Stimulated activated CD4-positive, alpha-beta T cell treated with anti-CD3 and anti-CD28 coated beads, Interleukin-4, amount 100 ng/mL, for 1 hour (primary cell): ENCODE measurements at places on chromosomes 4 and X.

GRCh38 chr4:141562649-141563048, 73.7 kb upstream of the IL15 start:
- DNase-seq = no peak

GRCh38 chr4:106687026-106687425, 318.4 kb upstream of the GIMD1 start:
- DNase-seq = no peak

GRCh38 chr4:75821966-75822365, 80.3 kb downstream of the PPEF2 start:
- no peak for DNase-seq

- no peak for DNase-seq
Measured at GRCh38 chrX:13428053-13428786, 108.4 kb upstream of the ATXN3L start.

DNA sequence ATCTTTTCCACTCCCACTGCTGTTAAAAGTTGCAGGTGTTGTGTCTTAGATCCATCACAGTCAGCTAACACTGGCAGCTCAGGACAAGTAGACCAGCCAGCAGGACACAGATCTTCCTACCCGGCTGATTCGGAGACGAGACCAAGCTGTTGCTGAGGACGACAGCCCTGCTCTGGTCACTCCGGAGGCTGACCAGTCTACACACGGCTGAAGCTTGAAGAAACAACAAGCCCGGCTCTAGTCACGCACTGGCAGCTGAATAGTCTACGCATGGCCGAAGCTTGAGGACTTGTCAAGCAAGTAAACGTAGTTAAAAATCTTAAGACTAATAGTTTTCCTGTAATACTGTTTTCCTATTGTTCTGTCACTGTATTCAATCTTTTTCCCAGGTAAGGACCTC, 1.8 kb downstream of the ACOX3 start:
- DNase-seq = no peak

GRCh38 chr4:92210906-92211305, 92.9 kb upstream of the GRID2 start:
- DNase-seq = no peak

GRCh38 chrX:14398725-14399124, 130.6 kb upstream of the GLRA2 start:
- no peak for DNase-seq

DNA sequence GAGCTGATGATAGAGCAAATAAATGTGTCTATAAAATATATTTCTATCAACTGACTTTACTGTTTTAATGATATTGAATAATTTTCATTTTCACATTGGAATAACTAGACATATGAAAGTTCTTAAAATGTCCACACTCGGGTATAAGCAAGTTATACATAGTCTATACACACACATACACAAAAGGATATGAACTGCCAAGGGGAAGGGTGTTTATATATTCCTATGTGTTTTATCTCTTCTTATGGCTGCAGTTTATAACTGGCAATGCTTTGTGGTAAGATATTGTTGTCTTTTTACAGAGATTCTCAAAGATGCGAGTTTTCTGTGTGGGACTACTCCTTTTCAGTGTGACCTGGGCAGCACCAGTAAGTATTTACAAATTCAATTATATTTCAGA, 1.6 kb downstream of the MEPE start:
- no peak for DNase-seq

- no peak for DNase-seq
Measured at GRCh38 chr4:109079201-109079600, 223.3 kb downstream of the COL25A1 start.

- DNase-seq = no peak
Measured at GRCh38 chrX:106281383-106281782, 113.3 kb downstream of the PWWP3B start.

DNA sequence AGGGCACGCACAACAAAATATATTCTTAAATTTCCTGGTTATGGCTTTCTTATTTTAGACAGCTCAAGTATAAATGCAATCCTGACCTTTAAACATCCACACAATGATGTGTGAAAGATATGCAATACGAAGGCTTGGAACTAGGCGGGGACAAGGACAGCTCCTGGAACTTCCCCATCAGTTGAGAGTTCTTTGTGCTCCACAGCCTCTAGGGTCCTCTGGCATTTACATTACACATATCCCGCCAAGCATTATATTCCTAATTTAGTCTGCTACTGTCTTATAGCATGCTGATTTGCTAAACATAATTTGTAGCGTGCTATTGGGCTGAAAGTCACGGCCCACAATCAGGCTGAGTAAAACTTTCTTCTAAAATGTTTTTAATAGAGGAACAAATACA, 74.4 kb downstream of the FTHL17 start:
- DNase-seq = no peak

GRCh38 chr4:160316036-160316435, 1213.2 kb downstream of the RAPGEF2 start:
- DNase-seq = no peak

GRCh38 chr4:54172156-54172555, 56.9 kb upstream of the PDGFRA start:
- no peak for DNase-seq

DNA sequence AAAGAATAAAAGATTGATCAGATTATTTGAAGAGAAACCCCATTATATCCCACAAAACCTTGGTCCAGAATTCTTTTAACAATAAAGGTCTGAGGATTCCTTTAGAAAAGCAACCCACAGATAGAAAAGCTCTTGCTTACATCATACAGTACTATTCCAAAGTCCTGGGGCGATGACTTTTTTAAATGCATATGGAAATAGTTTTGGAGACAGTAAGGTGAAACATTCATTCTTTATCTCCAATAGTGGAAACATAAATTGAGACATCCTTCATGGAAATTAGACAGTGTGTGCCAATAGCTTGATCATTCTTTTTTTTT, 85.7 kb upstream of the UCP1 start:
- DNase-seq = no peak

DNA sequence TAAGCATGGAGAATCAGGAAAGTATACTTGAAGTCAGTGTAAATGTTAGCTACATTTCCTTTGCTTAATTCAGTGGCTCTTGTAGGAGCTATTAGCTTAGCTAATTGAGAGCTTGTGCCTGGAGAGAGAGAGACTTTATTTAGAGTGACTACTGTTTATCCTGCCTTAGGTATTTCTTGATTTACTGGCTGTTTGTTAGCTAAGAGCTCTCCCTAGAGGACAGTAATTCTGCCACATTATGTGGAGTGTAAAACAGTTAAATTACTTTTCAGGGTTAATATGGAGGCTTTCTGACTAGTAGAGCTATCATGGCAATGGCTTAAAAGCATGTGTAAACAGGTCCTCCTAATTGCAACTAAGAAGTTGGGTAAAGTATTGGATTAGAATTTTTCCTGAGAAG, 306.5 kb upstream of the TECRL start:
- no peak for DNase-seq

DNA sequence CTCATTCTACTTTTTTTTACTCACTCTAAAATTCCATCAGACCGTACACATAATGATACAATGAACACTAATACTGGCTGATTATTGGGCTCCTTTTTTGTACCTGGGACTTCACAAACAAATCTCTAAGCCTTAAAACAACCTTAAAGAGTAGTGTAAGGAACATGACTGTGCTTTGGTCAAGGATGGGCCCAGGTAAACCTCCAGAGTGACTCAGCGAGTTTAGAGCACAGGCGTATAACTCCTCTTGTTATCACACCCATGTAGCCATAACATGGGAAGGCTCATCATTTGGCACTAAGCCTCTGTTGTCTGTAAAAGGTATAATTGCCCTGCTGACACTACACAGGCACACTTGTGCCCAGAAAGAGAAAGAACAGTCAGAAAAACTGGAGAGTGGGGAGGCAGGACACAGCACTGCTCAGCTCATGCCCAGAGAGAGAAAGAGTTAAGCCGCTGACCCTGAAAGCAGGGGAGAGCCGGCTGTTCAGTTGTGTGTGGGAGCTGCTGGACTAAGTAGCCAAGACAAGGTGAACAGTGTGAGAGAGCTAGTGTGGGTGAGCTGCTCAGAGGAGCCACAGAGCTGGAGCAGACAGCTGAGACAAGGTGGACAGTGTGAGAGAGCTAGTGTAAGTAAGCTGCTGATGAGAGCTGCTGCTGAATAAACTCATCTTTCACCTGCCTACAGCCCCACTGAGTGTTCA, 319.6 kb upstream of the BMP3 start:
- no peak for DNase-seq

DNA sequence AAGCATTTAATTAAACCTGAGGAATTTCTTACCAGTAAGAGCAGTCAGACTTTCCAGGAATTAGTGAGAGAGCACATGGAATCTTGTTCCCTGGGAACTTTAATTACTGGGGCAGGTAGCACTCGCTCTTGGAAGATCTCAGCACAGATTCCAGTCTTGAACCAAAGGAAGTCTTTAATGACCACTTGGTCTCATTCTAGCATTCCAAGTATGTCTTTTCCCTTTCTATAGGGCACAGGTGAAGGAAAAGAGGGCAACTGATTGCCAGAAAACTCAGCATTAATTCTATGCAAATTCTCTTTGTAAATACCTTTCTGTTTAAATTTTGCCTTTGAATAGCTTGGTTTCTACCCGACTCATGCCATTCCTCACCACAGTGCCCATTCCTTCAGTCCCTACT, 236.6 kb downstream of the LDB2 start:
- no peak for DNase-seq

DNA sequence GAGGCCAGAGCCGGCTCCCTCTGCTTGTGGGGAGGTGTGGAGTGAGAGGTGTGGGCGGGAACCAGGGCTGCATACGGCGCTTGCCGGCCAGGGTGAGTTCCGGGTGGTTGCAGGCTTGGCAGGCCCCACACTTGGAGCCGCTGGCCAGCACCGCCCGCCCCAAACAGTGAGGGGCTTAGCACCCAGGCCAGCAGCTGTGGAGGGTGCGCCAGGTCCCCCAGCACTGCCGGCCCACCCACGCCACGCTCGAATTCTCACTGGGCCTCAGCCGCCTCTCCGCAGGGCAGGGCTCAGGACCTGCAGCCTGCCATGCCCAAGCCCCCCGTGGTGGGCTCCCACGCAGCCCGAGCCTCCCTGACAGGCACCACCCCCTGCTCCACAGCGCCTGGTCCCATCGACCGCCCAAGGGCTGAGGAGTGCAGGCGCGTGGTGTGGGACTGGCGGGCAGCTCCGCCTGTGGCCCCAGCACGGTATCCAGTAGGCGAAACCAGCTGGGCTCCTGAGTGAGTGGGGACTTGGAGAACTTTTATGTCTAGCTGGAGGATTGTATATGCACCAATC, 275.3 kb downstream of the RAPGEF2 start:
- no peak for DNase-seq
